GM12865 (cell line): ENCODE measurements at places on chromosomes 6 and 20.

DNA sequence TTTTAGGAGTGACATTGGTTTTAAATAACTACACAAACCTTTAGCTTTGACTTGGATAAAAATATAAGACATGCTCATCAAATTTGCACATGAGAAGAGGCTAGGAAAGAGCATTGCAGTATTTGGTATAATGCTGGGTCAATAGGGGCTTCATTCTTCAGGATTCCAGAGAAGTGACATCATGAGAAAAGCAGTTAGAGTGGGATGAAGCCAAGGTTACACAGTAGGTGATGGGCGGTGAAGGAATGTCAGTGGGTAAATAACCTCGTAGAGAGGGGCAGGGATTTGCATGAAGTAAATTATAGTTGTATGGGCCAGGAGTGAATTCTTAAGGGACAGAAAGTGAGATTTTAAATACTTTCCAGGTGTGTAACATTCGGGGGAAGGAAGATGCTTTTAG is 216.2 kb downstream of the RFPL4B start:
- no peak for DNase-seq

DNA sequence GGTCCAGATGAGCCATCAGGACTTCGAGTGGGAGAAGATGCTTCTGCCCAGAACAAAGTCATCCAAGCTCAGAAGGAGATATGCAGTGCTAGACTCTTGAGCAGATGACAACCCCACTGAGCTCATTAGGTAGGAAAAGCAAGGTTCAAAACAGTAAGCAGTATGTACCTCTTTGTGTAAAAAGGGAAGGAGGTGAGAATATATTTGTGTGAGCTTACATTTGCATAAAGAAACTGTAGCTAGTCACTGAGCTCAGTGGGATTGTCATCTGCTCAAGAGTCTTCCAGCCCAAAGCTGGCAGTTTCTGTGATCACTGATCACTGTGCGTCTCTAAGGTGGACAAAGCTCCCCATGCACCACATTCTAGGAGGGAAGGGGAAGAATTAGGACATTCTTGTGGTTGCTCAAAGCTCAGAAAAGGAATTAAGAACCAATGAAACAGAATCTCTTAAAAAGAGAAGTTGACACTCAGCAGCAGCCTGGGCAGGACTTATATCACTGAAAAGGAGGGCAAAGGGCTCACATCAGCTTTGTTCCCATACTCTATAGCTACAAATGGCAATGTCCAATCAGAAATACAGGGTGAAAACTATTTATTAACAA is 90.0 kb upstream of the MAFB start:
- no peak for DNase-seq

DNA sequence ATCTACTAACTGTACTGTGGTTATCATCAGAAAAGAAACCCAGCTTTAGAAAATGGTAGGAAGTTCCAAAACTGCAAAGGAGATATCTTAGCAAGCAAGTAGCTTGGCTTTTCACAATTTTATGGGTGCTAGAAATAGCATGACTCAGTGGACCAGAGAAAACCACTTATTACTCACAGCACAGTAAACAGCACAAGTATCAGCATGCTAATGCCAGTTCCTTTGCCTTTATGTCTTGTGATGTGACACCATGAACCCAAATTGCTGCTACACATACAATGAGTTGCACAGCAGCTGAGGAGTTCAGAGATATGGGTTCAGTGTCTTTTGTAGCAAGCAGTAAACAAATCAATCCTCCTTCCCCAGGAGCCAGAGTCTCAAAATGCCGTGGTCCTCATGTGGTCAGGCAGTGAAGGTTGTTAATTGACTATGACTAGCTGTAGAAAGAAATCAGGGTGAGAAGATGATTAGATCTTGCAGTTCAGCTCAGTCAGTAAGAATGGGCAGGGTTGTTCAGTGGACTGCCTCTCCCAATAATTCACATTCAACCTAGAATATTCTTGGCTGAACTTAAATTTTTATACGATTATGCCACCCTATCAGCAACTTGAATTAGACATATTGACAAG is 73.3 kb downstream of the OPRM1 start:
- DNase-seq = no peak

DNA sequence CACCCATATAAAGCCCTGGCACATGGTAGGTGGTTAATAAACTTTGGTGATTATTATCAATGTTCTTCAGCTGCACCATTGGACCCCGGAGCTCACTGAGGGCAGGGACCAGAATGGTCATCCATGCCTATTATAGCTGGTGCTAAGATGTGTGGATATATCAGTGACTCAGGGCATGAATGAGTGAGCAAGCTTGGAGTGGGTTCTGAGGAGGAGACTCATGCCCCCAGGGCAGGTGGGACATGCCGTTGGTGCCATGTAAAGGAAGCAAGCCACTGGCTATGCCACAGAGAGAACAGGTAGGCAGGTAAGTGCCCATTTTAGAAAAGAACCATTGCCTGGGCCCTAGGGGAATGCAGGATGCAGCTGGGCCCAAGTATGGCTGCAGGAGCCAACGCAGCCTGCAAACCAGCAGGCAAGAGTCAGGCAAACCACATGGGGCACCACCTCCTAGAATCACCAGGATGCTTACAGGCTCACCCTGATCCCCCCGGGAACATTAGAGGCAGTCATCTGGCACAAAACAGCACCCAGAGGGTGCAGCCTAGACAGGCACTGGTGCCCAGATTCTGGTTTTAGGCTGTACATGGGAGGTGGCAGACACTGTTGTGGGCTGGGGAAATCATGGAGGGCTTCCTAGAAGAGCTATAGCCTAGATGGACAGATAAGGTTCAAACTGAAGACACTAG is 23.5 kb downstream of the PLAGL2 start:
- DNase-seq = no peak

DNA sequence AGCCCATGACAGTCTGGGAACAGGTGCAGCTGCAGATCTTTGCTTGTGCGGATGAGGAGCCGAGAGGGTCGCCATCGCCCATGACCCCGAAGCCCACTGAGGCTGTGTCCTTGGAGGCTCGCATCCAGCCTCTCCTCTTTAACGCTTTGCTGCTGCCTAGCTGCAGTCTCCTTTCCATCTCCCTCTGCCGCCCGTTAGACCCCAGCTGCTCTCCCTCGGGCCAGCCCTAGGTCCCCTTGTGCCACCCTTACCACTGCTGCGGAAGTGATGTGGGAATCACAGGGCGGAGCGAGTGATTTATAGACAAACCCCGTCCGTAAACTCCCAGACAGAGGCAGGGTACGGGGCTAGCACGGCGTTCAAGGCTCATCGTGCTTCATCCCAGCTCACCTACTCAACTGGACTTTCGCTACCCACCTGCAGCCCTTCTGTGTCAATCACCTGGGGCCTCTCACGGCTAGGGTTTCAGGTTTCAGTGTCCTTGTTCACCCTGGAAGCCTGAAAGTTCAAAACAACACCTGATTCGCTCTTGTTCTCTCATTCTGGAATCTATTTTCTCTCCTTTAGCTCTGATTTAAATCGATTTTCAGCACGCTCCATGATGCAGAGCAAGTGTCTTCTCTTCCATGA is 76.1 kb downstream of the PAX1 start:
- no peak for DNase-seq

DNA sequence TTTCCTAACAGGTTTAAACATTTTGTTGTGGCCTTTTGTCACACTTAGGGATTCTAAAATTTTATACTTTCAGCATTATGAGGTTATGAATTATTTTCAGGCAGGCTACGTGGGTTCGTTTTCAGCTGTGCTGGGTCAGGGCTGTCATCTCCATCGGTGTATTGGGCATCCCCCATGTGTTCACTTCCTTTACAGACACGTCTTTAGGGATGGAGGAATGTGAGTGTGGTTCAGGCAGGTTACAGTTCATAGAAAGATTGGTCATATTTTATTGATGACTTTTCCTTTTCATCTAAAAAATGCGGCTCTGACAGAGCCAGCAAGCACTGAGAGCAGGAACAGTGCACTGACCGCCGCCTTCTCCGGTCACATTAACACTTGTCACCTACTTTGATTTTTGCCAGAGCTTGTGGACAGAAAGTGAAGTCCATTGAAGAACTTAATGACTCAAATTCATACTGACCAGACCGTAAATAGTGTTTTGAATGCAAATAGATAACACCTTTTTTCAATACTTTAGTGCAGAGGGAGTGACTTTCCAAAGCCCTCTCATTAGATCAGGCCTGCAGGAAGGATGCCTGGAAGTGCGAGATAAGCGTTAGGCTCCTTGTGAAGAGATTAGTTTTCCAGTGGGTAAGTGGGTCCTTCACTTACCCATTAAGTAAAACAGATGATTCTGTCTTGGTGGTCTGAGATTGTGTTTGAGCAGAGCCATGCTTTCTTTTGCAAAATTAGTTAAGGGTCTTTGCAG is 113.1 kb downstream of the TIAM2 start:
- DNase-seq = no peak

GRCh38 chr6:42618686-42619085 is 54.9 kb downstream of the UBR2 start:
- no peak for DNase-seq

- DNase-seq = no peak
Observed at GRCh38 chr20:60586269-60587050, 628.2 kb downstream of the CDH26 start.

DNA sequence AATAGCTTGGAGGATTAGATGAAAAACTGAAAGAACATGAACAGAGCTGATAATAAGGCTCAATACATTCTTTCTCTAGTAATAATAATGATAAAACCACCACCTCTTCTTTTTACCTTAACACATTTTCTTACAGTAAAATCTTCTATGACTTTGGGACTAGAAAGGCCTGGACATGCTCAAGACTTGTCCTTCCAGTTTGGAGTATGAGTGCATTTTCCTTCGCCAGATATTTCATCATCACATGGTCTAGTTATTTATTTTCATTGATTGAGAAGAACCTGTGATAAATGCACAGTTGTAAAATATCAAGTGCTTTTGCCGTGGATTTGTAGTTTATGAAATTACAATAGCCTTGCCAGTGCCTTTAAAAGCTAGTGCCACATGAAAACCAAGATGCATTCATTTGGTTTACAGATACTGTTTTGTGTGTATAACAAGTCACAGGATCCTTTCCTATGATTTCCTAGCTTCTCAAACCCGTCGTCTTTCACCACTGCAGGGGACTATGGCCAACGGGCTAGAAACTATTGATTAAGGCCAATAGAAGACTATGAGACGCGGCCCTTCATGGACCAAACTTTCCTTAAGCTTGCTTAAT is 200.2 kb upstream of the ZNF217 start:
- DNase-seq = no peak

DNA sequence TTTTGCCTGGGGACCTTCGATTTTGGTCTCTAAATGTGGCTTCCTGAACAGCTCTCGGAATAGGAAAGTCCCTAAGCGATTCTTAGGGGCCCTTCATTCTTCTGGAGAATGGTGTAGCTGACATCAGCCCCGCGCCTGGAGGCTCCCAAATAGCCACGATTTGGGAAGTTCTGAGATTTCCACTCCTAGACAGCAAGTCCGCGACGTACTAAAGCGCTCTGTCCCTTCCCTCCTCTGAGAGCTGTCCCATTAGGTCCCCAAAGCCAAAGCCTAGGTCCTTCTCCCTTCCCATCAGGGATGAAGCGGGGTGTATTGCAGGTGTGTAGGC is 756 bp downstream of the MOXD1 start:
- DNase-seq = no peak

GRCh38 chr6:87881342-87881895 is 166.2 kb upstream of the SPACA1 start:
- no peak for DNase-seq

DNA sequence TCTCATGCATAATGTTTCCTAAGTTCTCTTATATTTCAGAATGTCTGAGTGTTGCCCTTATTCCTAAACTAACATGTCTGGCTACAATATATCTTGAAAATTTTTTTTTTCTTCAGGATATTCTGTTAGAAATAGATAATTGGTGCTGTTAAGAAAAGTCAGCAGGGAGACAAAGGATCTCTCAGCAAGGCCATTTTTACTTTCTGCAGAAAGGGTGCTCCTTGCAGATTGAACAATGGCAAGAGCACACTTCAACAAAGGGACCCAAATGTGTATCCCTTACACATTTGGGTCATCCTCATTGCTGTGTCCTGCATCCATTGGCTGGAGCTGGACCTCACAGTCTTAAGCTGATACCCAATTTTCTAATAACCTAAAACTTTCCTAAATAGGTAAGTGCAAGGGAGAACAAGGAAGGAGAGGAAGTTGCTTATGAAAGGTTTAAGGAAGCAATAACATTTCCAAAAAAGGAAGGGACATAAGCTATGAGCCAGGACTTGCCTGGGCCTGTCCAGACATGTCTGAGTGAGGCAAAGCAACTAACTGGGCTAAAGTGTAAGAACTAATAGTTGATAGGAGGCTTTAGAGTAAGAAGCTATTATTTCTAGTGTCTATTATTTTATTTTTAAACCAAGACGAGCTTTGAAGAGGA is 429.6 kb downstream of the BCKDHB start:
- DNase-seq = no peak

GRCh38 chr6:2542858-2543218 is 207.9 kb downstream of the MYLK4 start:
- peak; percentile 72 for DNase-seq

- no peak for DNase-seq
Observed at GRCh38 chr6:132054525-132054924, 103.4 kb upstream of the CCN2 start.

- no peak for DNase-seq
Observed at GRCh38 chr6:125379174-125379573, 77.4 kb upstream of the HDDC2 start.

GRCh38 chr6:157020398-157020797 is 243.2 kb downstream of the ARID1B start:
- peak; percentile 53 for DNase-seq
